ENCODE measurements at places on chromosomes 1 and 21.

DNA sequence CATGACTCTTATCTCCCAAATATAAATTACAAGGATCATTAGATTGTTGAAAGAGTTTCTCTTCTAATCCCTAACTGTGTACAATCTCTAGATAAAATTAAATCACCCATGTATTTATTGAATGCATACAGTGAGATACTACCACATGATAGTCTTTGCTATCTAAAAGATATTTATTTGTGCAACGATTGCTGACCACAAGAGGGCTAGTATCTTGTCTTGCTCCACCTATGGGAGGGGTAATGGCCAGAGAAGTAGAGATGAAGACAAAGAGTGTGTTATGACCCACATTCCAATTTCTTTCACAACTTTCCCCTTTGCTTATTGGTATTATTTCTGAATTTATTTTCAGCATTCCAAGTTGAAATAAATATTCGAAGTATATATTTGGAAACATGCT, 13.7 kb downstream of the PYHIN1 start:
- DNase-seq = no peak

DNA sequence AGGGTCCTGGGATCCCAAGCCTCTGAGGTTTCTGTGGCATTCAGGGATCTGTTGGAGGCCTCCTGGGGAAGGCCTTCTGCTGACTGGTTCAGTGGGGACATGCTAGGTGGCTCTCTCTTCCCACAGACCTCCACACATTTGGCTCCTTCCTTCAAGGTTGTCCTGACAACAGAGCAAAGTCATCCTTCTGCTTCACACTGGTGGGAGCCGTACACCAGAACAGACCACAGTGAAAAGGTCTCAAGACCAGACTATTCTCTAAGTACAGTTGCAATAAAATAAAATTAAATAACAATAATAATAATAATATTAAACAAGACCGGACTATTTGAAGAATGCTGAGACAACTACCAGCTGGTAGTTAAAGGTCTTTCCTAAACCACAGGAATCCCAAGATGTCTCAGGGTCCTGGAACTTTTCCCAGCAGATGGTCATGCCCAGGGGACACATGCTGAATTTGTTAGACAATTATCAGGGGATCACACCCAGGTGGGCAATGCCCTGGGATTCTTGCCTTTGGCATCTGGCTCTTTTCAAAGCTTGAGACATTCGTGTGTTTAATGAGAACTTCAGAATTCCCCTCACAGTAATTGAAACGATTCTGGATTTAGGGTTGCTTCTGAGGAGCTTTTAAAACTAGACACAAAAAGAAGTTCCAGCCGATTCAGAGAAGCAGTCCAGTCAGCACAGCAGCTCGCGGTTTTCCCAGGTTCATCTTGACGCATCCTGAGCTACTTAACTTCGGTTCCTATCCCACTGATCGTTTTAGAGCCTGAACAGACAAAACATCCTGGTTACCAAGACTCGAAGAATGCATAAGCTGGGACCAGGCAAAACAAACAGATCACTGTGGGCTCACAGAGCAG, 22.9 kb downstream of the HTR1D start:
- DNase-seq = no peak

- DNase-seq = no peak
Observed at GRCh38 chr1:230818901-230819300, 49.4 kb downstream of the C1orf198 start.

GRCh38 chr1:55076356-55076755, 37.0 kb downstream of the PCSK9 start:
- DNase-seq = no peak

DNA sequence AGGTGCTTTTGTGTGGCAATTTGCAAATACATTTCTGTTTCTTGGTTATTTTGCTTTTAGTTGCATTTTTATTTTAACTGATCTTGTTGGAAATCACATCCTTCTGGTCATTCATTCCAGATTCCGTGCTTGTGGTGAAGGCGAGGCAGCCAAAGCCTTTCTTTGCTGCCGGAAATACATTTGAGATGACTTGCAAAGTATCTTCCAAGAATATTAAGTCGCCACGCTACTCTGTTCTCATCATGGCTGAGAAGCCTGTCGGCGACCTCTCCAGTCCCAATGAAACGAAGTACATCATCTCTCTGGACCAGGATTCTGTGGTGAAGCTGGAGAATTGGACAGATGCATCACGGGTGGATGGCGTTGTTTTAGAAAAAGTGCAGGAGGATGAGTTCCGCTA, 34.8 kb upstream of the CD101 start:
- no peak for DNase-seq

GRCh38 chr1:64539781-64540218, 69.9 kb downstream of the CACHD1 start:
- no peak for DNase-seq
